CD4-positive, alpha-beta memory T cell (primary cell): ENCODE measurements at places on chromosomes 13 and 19. TPM values are rescaled to one million over a fixed set of nuclear protein-coding genes. Genes with fewer than 3 reads are reported as not detected.

DNA sequence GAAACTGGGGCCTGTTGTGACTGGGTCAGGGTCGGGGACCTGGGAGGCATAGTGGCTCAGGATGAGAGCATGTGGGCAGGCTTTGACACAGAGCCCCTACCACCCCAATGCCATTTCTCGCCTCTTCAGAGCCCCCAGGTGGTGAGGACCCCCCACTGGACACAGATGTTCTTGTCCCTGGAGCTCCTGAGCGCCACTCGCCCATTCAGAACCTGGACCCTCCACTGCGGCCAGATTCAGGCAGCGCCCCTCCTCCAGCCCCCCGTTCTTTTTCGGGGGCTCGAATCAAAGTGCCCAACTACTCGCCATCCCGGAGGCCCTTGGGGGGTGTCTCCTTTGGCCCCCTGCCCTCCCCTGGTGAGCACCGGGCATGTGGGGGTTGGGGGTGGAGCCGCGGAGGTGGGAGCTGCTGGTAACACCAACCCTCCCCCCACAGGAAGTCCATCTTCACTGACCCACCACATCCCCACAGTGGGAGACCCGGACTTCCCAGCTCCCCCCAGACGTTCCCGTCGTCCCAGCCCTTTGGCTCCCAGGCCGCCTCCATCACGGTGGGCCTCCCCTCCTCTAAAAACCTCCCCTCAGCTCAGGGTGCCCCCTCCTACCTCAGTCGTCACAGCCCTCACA, 10.4 kb downstream of the IGFLR1 start:
- DNase-seq = no peak

The C19orf38 gene
- polyA plus RNA-seq = 0.21 TPM

DNA sequence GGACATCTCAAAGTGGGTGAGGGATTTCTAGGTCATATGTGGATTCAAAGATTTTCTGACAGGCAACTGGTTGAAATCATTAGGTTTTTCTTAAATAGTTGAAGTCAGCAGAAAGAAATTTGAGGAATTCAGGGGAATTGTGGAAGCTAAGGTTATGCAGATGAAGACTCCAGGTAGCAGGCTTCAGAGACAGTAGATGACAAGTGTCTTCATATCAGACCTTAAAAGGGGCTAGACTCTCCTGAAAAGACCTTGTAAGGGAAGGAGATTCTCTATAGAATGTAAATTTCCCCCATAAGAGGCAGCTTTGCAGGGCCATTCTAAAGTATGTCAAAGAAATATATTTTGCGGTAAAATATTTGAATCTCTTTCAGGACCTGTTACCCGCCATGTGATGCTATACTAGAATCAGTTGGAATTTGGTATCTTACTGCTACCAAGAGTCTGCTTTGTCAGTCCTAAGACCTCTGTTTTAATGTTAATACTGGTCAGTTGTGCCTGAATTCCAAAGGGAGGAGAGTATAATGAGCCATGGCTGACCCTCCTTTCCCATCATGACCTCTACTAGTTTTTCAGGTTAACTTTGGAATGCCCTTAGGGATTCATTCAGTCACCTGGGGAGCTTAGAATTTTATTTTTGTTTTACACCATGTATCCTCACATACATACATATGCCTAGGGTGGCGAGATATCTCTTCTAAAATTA, 1115.5 kb upstream of the SLC10A2 start:
- no peak for DNase-seq

DNA sequence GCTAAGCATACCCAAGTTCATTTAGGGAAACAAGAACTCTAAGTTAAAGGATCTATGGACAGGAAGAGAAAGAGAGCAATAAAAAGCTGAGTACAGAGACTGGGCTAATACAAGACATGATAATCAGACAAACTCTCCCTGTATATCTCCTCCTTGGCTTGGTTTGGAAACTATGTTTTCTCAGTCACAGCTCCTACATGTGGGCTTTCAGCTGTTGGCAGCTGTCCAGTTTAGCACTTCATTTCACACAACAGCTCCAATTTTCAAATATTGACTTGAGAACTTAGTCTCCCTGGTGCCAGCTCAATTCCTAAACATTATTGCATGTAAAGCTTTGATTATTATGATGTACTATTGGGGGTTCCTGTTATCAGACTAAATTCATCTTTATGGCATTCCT, 222.8 kb upstream of the OBI1 start:
- DNase-seq = no peak

GRCh38 chr13:40539576-40540327, 126.7 kb downstream of the FOXO1 start:
- no peak for DNase-seq

GRCh38 chr19:12834976-12835757, 788 bp upstream of the RTBDN start:
- no peak for DNase-seq

DNA sequence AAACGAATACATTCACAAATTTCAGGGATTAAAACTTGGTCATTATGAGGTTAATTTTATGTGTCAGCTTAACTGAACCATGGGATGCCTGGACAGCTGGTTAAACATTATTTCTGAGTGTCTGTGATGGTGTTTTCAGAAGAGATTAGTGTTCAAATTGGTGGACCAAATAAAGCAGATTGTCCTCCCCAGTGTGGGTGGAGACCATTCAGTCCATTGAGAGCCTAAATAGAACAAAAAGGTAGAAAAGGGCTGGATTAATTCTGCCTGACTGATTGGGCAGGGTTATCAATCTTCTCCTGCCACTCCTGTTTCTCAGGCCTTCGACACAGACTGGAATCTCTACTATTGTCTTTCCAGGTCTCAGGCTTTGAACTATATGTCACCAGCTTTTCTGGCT, 203.8 kb upstream of the SLITRK6 start:
- no peak for DNase-seq

The NOVA2 gene
- not detected for polyA plus RNA-seq

DNA sequence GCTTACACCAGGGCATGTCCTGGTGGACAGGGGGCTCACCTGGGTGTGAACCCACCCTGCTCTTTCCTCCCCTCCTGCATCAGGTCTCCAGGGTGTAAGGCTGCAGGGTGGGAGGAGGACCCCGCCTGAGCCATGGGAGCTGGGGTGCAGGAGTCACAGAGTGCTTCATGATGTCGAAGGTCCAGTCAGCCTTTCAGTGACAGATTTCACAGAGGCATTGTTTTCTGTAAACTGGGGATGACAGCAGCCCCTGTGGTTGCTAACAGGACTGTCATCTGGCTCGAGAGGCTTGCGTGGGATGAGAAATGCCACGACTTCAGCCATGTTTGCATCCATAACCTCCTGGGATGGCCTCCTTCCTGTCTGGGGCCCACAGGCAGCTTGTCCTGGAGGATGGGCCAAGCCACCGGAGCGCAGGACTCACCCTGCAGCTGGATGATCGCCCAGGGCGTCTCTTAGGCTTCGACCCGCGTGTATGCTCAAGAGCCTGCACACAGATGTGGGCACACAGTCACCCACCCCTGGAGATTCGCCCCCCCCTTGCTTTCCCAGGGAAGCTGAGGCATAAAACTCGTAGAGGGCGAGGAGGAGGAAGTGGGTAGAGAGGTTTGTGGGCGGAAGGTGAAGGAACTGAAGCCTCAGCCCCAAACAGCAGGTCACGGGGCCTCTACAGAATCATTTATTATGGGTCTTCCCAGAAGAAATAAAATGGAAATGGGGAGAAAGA, 4.9 kb downstream of the NANOS3 start:
- DNase-seq = peak; percentile 47

The NDUFB7 gene
- 177 TPM for polyA plus RNA-seq

The GSX1 gene
- polyA plus RNA-seq = not detected

The EBPL gene
- 53.6 TPM for polyA plus RNA-seq

DNA sequence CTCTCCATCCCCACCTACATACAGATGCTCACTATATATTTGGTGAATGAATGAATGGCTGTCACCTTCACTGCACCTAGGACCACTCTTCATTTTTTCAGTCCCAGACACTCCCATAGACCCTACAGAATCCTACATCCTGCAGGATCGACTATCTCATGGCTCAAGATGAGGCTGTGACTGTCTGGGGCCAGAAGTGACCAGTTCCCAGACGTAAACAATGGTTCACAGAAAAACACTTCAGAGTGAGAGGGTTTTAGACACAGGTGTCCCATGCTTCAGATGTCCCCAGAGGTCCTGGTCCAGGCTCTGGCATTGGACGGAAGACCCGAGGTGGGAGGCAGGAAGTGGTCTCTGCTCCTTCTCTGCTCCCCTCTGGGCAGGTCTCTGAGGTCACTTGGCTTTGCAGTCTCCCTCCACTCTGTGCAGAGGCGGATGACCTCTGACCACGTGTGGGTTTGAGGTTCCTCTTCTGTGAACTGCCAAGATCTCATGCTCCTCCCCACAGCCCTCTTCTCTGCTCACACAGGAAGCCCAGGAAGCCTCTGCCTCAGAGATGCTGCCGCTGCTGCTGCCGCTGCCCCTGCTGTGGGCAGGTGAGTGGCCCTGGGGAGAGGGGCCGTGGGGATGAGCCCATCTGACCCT, 24.9 kb downstream of the SIGLEC7 start:
- peak; percentile 4 for DNase-seq

The ZNF793 gene
- polyA plus RNA-seq = 1.7 TPM

DNA sequence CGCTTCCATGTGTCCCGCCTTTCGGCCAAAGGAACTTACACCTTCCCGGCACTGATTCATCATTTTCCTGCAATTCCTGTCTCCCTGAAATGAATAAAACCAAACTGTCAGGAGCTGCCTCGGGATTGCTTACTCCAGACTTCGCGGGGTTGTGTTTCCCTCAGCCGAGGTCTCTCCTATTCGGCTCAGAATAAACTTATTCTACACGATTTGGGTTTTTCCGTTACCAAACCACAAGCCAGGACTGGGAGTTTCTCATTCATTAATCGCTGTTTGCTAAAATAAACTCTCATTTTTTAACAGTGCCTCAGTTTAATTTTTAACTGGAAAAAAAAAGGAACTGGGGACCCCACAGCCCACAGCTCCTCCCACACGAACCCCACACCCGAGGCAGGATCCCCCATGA, 667 bp downstream of the ZNF878 start:
- no peak for DNase-seq

DNA sequence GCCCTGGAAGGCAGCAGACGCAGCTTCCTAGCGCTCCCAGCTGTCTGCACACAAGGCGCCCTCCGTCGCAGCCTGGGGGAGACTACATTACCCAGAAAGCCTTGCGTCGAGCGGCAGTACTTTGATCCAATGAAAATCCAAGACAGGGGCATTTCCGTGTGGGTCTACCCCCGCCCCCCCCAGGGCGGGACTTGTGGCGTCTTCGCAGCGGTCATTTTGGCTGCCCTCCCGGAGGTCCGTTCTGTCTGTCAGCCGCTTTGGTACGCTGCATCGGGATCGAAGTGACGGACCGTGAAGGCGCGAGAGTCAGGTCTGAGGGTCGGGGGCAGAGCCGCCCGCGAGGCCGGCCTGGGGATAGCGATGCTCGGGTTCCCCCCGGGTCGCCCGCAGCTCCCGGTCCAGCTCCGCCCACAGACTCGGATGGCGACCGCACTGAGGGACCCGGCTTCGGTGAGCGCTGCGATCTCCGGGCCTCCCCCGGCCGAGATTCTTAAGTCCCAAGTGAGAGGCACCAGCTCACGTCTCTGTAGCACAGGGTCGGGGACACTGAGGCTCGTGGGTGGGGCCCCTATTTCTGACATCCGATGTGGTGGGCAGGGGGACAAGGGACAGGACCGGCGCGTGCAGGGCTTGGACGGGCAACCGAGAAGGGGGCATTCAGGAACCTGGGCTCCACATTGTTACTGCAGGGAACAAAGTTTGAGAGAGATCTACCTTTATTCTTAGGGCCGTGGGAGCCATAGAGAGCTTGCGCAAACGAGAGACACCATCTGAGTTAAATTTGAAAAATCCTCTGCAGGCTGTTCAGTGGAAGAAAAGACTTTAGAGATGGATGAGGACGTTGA, at the start of gene ZNF211:
ZNF211 (plus strand) TSS at position 182 of the 845 bp plus-strand sequence; CDS start at position 361, 179 bp downstream.
- DNase-seq = peak; percentile 91

The LIM2 gene
- polyA plus RNA-seq = not detected

GRCh38 chr19:16889883-16890460, 1.2 kb downstream of the F2RL3 start:
- DNase-seq = no peak

DNA sequence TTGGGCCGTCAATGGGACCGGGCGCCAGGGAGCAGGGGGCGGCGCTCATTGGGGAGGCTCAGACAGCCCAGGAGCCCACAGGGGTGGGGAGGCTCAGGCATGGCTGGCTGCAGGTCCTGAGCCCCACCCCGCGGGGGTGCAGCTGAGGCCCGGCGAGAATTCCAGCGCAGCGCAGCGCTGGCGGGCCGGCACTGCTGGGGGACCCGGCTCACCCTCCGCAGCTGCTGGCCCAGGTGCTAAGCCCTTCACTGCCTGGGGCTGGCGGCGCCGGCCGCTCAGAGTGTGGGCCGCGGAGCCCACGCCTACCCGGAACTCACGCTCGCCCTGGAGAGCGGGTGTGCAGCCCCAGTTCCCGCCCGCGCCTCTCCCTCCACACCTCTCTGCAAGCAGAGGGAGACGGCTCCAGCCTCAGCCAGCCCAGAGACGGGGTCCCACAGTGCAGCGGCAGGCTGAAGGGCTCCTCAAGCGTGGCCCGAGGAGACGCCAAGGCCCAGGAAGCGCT, 1227.4 kb downstream of the PCDH17 start:
- DNase-seq = no peak

DNA sequence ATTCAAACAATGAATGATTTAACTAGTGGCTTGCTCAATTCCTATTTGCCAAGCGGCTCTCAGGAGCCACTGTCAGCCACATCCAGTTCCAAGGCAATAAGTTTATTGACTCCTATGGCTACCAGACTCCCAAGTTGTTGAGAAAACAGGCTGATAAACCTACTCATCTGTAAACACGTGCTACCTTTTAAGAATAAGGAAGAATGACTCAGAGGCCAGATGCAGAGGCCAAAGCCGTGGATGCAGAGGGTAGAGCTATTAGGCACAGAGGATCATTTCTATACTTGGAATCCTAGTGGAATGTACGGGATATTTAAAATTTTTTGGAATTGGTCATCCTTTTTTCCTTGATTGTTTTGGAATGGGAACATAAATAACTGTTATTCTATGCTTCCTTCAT, 1921.1 kb downstream of the OLFM4 start:
- DNase-seq = no peak

GRCh38 chr19:4297901-4298809, 4.0 kb downstream of the TMIGD2 start:
- DNase-seq = no peak

DNA sequence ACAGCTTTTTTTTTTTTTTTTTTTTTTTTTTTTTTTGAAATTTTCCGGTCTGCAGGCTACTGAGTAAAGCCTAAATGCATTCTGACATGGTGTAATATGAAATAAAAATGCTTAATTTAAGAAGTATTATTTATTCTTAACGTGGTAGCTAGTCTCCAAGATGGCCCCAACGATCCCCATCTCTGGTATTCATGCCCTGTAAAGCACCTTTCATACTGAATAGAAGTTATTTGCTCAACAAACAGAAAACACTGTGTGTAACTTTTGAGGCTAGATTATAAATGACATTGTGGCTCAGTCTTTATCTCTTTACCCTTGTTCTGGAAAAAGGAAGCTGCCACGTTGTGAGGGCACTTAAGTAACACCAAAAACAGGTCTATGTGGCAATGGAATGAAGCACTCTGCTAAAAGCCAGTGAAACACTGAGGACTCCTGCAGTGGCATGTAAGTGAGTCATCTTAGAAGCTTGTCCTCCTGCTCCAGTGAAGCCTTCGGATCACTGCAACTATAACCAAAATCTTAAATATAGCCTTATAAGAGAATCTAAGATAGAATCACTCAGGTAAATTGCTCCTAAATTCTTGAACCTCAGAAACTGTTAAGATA, 128.7 kb downstream of the UGGT2 start:
- no peak for DNase-seq
